ENCODE measurements at places on chromosomes 12 and 14.

DNA sequence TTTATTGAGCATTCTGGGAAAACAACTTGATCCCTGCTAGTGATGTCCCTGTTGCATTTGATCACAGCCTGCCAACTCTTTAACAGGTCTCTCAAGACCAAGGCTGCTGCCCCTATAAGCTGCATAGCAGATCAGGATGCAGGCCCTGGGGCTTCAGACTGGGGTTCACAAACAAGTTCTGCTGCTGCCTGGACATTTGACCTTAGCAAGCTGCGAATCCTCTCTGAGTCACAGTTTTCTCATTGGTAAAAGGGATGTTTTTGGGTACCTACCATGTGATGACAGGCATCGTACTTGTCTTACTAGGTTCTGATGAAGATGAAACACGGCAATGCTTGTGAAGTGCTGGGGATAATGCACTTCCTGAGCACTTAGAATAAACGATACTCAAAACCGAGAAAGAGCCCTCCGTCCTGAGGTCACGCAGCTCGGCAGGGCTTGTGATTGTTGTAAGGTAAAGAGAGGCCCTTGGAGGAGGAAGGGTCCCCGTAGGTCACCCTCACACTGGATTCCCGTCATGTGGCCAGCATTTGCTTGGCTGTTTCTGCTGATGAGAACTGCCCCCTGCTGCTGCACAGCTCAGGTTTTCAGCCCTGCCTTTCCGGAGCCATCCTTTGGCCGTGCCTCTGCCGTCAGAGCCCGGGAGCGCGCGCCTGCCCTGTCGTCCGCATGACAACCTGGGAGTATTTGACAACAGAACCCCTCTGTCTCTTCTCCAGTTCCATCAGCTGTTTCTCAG, 39.1 kb downstream of the TSPAN9 start:
- no peak for DNase-seq

DNA sequence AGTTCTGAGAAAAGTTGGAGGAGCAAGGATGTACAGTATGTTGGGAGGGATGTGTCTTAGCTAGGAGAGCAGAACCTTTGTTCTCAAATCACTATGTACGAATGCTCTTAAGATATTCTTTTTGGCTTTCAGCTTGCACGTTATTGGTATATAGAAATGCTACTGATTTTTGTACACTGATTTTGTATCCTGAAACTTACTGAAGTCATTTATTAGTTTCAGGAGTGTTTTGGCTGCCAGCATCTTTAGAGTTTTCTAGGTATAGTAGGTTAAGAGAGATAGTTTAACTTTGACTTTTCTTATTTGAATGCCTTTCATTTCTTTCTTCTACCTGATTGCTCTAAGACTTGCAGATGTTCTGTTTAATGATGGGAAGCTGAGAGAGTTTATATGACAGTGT, 442.8 kb upstream of the FBXO33 start:
- no peak for DNase-seq

DNA sequence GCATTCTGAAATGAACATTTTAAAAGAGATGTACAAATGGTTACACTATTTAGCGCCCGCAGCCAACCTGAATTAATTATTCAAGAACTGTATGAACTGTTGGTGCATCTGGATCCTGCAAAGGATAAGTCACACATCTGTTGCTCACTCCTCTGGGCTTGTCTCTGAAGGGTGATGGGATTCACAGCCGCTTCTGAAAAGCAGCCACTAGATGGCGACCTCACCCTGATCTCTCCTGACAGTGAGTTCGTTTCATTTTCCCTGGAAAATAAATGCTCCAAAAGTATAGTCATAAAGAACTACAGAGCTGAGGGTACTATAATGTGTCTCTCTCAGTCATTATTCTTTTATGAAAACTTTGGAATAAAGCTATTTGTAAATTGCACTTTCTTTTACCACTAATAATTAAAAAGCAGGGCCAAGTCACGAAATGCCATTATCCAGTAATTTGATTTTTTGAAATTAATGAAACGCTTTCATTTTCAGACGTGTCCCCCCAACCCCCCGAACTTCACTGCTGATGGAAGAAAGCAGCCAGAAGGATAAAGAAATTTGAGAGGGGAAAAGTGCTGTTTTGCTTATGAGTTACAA, 789.6 kb downstream of the NRXN3 start:
- DNase-seq = peak; percentile 67

DNA sequence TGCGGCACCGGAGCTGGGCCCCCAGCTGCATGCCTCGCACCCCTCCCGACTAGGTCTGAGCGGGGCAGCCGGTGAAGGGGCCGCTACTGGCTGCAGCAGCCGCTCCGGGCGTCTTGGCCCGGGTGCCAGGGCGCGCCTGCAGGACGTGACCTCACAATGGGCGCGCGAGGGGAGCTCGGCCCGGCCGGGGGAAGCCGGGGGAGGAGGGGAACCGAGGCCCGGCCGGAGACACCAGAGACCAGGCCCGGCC, 353 bp downstream of the BAG5 start:
- DNase-seq = peak; percentile 53

- no peak for DNase-seq
These were observed 249.1 kb downstream of the AKAP6 start for GRCh38 chr14:32578181-32578580.

DNA sequence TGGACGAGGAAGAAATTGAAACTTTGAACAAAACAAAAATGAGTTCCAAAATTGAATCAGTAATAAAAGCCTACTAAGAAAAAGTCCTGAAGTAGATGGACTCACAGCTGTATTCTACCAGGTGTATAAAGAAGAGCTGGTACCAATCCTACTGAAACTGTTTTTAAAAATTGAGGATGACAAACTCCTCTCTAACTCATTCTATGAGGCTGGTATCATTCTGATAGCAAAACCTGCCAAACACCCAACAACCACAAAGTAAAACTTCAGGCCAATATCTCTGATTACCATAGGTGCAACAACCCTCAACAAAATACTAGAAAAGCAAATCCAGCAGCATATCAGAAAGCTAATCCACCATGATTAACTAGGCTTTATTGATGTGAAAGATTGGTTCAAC, 33.9 kb upstream of the LDHB start:
- DNase-seq = no peak

DNA sequence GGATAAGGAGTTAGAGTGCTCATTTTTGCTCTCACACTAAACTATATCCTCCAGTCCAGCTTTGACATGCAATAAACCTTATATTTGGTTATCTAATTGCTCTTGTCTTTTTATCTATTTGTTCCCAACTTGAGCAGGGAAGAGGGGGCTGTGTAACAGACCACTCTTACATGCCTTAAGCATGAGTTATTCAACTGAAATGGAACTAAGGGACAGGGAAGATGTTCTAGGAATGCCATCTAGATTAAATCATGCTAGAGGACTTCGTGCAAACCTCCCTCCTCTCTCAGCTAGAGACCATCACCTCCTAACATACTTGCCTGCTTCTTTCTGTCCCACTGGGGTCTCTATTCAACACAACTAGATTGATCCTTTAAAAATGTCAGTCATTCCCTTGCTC, 20.6 kb downstream of the SPX start:
- no peak for DNase-seq

DNA sequence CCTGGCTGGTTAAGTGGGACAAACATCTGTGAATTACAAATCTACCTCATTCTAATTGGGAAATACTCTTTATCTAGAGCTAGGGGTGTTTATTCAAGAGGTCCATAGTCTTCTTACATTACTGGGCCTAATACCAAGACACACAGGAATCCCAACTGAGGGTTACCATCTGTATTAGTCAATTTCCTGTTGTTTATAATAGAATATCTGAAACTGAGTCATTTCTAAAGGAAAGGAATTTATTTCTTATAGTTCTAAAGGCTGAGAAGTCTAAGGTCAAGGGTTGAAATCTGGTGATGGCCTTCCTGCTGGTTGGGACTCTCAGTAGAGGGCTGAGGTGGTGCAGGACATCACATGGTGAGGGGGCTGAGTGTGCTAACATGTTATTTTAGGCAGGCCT, 36.0 kb downstream of the RTRAF start:
- DNase-seq = peak; percentile 42

GRCh38 chr14:50139192-50139591, 22.8 kb upstream of the VCPKMT start:
- DNase-seq = no peak

- no peak for DNase-seq
These were observed 40.8 kb downstream of the PRKCH start for GRCh38 chr14:61362072-61362750.

DNA sequence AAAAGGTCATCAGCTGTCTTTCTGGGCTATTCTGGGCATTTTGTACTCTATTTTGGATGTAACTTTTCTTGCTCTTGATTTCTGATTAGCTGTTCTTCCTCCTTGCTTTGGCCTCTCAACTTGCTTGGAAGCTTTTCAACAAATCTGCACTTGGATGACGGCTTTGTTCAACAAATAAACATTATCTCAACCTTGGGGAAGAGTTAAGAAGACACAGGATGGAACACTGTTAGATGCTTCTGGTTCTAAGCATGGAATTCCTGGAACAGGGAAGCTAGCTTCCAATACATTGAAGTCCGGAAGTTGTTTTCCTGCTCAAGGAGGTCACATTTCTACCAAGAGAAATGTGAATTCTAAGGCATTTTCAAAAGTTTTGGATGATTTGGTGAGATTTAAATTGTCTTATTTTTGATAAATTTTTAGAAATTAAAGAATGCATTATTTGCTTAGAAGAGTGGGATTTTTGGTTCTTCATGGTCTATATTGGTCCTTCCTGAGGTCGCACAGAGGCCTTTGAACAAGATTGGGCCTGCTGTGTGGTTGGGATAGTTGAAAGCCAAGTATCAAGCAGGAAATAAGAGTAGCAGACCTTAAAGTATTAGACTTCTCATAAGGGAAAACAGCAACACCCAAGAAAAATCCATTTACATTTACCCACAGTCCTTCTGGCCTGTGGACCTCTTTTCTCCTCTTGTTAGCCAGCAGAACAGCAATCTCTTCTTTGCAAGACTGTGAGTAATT, 59.2 kb downstream of the PPFIBP1 start:
- no peak for DNase-seq

DNA sequence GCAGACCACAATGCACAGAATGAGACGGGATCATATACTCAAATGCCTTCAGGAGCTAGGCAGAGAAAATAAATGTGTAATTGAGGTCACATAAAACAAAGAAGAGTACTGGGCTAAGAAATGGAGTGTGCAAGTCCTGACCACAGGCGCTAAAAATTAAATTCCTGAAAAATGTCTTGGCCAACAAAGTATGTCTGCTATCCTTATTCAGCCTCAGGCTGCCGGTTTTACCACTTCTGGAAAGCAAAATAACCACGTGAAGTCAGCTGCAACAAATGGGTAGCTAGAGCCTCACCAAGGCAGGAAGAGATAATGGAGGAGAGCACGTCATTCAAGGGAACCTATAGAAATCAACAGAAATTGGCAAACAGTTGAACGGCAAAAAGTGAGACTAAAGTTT, 3.1 kb downstream of the PYGL start:
- DNase-seq = no peak

- DNase-seq = no peak
These were observed 87.3 kb downstream of the TMX1 start for GRCh38 chr14:51327376-51327775.
